ENCODE measurements at places on chromosomes 4 and X.
A peak's percentile ranks its signal among the peaks of the same experiment; 100 is the strongest.

- no peaks in the 10 kb centered on the region for H3K27me3 ChIP-seq
- DNase-seq: no peak
These were observed 799.6 kb upstream of the DIAPH2 start for GRCh38 chrX:95885074-95885473.

DNA sequence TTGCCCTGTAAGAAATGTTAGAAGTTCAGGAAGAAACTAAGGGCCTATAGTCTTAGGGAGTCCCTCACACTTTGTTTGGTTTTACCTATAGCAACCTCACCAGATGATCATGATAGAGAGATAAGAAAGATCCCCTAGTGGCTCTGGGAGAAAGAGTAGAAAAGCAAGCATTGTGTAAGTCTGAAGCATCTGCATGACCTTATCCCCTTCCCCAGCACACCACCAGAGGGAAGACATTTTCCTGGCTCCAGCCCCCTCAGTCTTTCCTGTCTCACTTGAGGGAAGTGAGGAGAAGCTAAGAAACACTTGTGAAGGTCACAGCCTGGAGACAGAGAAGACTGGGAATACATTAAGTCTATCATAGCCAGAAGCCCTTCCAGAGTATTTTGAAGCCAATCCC lies 154.0 kb downstream of the EVC2 start:
- DNase-seq: no peak
- H3K36me3 ChIP-seq: no peaks in the 10 kb centered on the region
- H3K4me3 ChIP-seq: no peak overlapping the region
- H3K27me3 ChIP-seq: peaks cover 2% of the 10 kb centered on the region
- no peak overlapping the region for H3K27ac ChIP-seq

DNA sequence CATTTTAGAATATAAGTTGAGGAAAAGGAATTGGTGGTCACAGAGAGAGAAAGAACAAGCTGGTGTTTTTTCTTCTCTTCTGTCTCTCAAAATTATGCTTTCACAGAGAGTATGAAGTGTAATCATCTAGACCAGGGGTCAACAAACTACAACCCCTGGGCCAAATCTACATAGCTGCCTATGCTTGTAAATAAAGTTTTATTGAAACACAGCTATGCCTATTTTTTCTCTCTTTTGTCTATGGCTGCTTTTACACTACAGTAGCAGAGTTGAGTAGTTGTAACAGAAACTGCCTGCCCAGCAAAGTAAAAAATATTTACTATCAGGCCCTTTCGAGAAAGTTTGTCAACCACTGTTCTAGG lies 6.7 kb upstream of the FAM9C start:
- H3K36me3 ChIP-seq: no peaks in the 10 kb centered on the region
- peaks cover 18% of the 10 kb centered on the region for H3K4me1 ChIP-seq
- DNase-seq: no peak
- H3K27me3 ChIP-seq: no peaks in the 10 kb centered on the region
- no peak overlapping the region for H3K27ac ChIP-seq
- H3K4me3 ChIP-seq: no peak overlapping the region

DNA sequence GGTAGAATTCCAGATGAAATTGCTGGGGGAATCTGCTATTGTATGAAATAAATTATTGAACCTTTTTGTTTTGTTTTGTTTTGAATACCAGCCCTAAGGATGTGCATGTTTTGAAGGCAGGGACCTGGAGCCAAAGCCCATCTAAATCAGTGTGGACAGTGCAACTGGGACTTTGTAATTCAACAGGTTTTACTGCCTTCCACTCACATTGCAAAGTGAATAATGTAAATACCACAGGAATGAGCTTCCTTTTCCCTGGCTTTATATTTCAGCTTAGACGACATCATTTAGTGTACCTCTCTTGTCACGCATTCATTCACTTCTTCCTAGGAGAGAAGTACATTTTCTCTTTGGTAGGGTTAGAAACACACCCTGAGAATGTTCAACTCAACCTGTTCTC lies 795.0 kb downstream of the CENPC start:
- no peaks in the 10 kb centered on the region for H3K36me3 ChIP-seq
- no peak overlapping the region for H3K4me3 ChIP-seq
- no peak for DNase-seq

GRCh38 chrX:124501586-124501985 lies 155.2 kb downstream of the SH2D1A start:
- peaks cover 24% of the 10 kb centered on the region for H3K4me1 ChIP-seq
- no peak overlapping the region for H3K4me3 ChIP-seq
- H3K36me3 ChIP-seq: no peaks in the 10 kb centered on the region
- H3K27ac ChIP-seq: peak overlapping the region; percentile 49
- no peaks in the 10 kb centered on the region for H3K27me3 ChIP-seq

DNA sequence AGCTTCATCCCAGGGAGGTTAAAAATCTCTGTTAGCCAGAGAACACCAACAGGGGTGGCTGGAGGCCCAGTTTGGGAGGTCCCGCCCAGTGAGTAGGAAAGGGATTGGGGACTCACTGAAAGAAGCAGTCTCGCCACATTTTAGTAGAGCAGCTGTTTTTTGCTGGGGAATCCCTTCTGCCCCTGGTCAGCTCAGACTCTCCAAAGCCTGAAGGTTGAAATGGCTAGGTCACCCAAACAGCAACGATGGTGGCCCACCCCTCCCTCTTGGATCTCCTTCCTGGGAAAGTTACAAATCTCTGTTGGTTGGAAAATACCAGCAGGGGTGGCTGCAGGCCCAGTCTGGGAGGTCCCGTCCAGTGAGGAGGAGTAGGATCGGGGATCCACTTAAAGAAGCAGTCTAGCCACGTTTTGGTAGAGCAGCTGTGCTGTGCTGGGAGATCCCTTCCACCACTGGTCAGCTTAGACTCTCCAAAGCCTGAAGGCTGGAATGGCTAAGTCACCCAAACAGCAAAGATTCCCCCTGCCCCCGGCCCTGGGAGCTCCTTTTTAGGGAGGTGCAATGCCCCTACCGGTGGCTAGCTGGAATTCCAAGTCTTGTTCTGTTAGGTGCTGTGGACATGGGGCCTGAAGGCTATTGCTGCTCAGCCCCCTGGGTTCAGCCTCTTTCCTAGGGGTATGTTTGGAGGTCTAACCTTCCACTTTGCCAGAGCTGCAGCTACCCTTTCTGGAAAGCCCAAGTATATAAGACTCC lies 40.0 kb upstream of the TEX13A start:
- no peaks in the 10 kb centered on the region for H3K36me3 ChIP-seq
- H3K27me3 ChIP-seq: no peaks in the 10 kb centered on the region
- no peaks in the 10 kb centered on the region for H3K4me1 ChIP-seq
- no peak overlapping the region for H3K27ac ChIP-seq
- no peak for DNase-seq

- H3K27me3 ChIP-seq: no peaks in the 10 kb centered on the region
- no peaks in the 10 kb centered on the region for H3K36me3 ChIP-seq
- no peaks in the 10 kb centered on the region for H3K4me1 ChIP-seq
- no peak for DNase-seq
These were observed 15.7 kb downstream of the DMD start for GRCh38 chrX:33195698-33196097.

DNA sequence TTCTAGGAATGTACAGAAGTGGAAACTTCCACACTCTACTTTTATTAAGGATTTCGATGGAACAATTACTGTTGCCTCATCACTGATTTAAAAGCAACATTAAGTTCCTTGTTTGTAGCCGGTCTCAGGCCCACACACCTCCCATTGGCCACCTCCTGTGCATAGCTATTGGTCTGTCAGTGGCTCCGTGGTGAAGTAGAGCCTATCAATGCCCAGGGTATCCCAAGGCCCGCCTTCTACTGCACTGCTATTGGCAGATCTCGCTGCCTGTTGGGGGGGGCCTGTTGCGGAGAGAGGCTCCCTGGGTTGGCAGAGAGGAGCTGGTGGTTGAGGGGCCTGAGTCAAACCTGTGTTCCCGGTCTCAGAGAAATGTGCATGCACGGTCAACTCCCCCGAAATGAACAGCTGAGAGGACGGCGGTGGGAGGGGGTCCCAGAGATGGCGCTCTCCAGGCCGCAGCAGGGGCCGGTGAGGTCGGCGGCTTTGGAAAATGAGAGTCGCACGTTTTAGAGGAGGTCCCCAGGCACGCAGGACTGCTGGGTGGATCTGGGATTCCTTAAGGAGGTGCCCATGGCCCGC lies 4.9 kb upstream of the ARAF start:
- no peaks in the 10 kb centered on the region for H3K36me3 ChIP-seq
- H3K27me3 ChIP-seq: no peaks in the 10 kb centered on the region
- H3K4me1 ChIP-seq: peaks cover 28% of the 10 kb centered on the region
- H3K27ac ChIP-seq: peak overlapping the region; percentile 91
- H3K4me3 ChIP-seq: peak overlapping the region; percentile 42
- DNase-seq: peak; percentile 92

DNA sequence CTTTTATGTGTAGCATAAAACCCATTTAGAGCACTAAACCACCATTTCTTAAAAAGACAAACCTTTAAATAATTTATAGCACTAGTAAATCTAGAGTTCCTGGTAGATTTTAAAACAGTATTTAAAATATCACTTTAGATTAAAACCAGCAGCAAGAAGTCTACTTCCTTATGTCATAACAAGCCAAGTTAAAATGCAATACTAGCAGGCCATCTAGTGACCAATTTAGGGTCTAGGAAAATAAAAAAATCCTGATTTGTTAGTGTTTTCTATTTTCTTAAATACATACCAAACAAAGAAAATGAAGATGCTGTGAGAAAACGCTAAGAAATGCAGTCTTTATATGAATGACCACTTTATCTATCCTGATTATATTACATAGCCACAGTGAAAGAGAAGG lies 53.9 kb downstream of the PAPSS1 start:
- no peak overlapping the region for H3K27ac ChIP-seq
- no peaks in the 10 kb centered on the region for H3K36me3 ChIP-seq
- no peak for DNase-seq

DNA sequence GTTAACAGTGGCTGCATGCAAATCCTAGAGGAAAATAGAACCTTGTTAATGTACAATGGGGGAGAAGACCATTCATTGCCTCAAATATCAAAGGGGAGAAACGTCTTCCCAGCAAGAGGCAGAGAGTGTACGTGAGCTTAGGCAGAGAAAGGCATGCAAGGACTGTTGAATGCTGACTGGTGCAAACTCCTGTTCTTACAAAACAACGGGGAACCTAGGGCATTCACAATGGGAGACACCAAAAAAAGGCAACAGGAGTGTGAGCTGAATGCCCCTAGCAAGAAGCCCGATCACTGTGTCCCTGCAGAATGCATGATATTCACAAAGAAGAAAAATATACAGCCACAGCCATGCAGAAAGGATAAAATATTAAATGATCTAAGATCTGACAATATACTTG lies 184.9 kb downstream of the NSUN7 start:
- H3K4me1 ChIP-seq: no peaks in the 10 kb centered on the region
- H3K4me3 ChIP-seq: no peak overlapping the region
- peaks cover 15% of the 10 kb centered on the region for H3K27me3 ChIP-seq
- DNase-seq: no peak

DNA sequence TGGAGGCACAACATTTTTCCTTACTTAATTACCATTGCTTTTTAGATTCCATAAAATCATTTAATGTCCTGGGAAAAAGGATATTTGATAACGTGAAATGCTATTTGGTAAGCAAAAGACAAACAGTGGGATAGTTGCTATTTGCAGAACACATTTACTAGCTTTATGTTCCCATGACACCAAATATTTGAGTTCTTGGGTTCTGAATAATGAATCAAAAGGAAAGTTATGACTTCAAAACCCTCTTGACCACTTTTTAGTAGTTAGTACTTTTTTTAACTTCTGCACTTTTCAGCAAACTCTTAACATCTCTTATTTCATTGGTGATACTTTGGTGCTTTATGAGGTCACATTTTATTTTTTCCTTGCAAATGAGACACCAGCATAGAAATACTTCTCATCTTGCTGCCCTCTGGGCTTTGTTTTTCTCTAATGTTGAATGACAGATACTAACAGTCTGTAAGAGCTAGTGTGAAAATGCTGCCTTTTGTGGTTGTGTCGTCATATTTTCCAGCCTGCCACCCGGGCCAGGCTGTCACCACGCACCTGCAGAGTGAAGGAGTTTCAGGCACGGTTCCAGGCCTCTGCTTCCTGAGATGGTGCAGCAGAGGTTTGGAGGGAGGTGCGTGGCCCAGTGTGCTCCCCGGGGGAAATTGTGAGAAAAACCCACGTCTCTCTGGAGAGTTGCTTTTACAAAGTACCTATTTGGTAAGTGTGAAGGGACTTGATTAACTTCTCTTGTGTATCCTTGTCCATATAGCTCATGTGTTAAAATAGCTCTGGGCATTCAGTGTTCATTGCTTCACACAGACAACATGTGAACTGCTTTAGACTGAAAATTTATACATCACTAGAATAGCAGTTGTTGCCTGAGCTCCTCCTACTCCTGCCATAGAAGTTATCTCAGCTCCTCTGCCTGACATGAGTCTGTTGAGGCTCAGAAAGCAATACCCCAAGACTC lies 34.7 kb downstream of the MSL3 start:
- H3K4me1 ChIP-seq: peaks cover 29% of the 10 kb centered on the region
- H3K27me3 ChIP-seq: no peaks in the 10 kb centered on the region
- no peak overlapping the region for H3K4me3 ChIP-seq
- H3K27ac ChIP-seq: peak overlapping the region; percentile 57
- H3K36me3 ChIP-seq: no peaks in the 10 kb centered on the region

DNA sequence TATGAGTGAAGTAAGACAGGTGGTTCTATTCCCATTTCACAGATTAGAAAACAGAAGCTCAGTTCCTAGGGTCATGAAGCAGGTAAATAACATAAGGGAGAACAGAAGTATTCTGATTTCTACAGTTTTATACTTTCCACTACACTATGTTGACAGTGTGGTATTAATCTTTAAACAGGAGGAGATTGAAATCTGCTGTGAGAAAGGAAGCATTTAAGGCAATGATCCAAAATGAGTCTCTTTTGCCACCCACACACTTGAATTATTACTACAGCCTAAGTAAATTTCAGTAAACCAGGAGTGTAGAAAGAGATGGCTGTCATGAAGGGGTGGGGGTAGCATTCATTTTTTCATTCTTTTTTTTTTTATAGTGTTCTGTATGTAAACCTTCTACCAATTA lies 893.0 kb downstream of the C4orf33 start:
- H3K4me3 ChIP-seq: no peak overlapping the region
- no peak overlapping the region for H3K27ac ChIP-seq
- H3K27me3 ChIP-seq: no peaks in the 10 kb centered on the region
- DNase-seq: no peak
- H3K4me1 ChIP-seq: peaks cover 5% of the 10 kb centered on the region
- no peaks in the 10 kb centered on the region for H3K36me3 ChIP-seq

DNA sequence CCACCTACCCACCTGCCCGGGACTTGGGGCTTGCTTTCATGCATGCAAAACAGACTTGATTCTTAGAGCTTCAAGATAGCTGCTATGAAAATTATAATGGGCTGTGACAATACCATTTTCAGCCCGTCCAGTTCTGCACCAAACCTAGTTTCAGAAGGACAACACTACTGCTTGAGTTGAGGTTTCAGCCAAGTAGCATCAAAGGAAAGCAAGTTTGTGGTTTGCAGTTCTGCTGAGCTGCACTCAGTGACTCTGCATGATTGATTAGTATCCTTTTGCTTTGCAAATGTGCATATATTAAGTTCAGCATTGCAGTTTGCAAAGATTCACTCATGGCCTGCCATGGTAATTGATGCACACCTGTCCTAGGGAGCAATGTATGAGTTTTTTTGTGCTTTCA lies 442.7 kb downstream of the RPA4 start:
- H3K4me1 ChIP-seq: no peaks in the 10 kb centered on the region
- no peak overlapping the region for H3K4me3 ChIP-seq
- DNase-seq: no peak
- no peaks in the 10 kb centered on the region for H3K27me3 ChIP-seq
- H3K36me3 ChIP-seq: no peaks in the 10 kb centered on the region
